Epithelial cell of proximal tubule (primary cell): ENCODE measurements at places on chromosomes 12 and 14.

DNA sequence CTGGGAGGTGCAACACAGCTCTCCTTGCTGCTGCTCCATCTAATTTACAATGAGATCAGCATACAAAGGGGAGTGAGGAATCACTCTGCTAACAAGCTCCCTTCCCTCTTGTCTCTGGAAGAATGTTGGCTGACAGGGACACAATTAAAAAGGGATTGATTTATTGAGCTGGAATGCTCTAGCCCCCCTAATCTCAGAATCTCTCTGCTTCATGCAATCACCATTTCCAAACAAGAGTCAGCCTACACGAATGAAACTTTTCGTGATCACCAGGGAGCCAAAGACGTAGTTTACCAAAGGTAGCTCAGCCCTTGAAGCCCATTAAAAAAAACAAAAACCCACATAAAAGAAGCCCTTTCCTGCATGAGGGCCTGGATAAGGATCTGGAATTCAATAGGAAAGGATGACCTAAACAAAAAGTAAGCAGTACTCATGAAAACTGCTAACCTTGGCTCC, 223.8 kb downstream of the C12orf75 start:
- DNase-seq, result no peak

DNA sequence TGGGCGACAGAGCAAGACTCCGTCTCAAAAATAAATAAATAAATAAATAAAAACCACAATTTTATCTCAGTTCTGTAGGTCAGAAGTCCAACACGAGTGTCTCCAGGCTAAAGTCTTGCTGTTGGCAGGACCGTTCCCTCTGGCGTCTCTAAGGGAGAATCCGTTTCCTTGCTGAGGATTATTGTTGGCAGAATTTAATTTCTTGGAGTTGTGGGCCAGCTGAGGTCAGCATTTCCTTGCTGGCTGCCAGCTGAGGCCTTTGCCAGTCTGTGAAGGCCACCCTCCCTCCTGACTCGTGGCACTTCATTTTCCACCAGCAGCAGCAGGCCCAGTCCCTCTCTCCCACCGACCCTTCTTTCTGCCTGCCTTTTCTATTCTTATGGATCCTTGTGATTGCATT, 17.2 kb downstream of the PSMC1 start:
- DNase-seq, result no peak

- DNase-seq, result no peak
Observed at GRCh38 chr12:102478405-102479098, 1.8 kb downstream of the IGF1 start.

DNA sequence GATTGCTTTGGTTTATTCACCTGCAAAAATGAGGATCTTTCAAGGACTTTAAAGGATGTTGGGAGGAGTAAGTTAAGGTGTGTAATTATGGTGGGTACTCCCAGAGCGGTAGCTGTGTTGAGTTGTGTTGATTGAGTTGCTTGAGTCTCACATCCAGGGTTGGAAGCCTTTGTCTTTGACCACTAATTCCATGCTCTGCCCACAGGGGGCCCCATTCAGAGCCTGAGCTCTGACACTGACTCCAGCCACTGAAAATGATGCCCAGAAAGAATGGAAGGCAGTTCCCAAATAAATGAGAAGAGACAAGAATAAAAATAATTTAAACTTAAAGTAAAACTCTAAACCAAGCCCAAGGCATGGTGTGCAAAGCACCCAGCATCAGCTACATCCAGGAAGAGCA, 237.4 kb upstream of the PWP1 start:
- no peak for DNase-seq

DNA sequence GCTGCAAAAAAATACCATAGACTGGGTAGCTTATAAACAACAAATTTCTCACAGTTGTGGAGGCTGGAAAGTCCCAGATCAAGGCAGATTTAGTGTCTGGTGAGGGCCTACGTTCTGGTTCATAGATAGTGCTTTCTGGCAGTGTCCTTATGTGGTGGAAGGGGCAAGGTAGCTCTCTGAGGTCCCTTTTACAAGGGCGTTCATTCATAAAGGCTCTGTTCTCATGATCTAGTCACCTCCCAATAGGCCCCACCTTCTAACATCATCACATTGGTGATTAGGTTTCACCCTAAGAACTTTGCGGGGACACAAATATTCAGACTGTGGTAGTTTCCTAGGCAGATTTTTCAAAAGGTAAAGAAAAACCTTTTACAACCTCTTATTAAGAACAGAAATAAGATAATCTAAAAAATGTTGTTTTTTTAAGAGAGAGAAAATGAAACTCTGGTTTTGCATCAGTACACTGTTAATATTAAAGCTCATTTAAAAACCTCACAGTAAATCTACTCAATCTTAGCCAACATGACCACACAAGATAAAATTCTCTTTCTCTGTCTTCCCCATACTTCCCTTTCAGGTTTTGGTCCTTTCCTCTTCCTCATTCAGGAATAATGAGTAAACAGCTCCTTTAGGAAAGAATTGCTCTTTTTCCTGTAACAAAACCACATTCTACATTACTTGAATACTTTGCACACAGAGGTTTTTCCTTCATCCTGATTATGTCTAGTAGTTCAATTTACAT, 117.5 kb downstream of the UNC79 start:
- peak; percentile 56 for DNase-seq

- DNase-seq, result peak; percentile 32
Observed at GRCh38 chr12:95336387-95337067, 118.9 kb downstream of the VEZT start.

DNA sequence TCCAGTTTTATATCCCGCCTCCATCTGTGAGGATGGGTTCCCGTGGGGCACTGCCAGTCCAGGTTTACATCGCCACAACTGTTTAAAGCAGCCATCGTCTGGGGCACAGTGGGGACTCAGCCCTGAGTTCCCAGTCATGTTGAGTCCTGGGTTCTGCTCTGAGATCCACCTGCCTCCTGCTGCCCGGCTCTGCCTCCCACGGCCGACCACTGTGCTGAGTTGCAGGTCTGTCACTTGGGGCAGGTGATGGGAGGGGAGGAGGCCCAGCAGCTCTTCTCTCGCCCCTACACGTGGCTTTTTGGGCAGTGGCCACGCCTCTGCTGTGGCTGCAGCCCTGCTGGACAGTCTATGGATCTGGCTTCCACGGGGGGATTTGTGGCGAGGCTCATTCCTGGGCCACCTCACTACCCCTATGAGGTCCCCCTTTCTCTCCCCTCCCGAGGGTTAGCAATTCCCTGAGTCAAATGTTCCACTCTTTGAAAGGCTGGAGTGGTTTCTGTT, 143.0 kb downstream of the ADGRD1 start:
- no peak for DNase-seq

GRCh38 chr12:44626883-44627282, 249.2 kb downstream of the NELL2 start:
- no peak for DNase-seq

DNA sequence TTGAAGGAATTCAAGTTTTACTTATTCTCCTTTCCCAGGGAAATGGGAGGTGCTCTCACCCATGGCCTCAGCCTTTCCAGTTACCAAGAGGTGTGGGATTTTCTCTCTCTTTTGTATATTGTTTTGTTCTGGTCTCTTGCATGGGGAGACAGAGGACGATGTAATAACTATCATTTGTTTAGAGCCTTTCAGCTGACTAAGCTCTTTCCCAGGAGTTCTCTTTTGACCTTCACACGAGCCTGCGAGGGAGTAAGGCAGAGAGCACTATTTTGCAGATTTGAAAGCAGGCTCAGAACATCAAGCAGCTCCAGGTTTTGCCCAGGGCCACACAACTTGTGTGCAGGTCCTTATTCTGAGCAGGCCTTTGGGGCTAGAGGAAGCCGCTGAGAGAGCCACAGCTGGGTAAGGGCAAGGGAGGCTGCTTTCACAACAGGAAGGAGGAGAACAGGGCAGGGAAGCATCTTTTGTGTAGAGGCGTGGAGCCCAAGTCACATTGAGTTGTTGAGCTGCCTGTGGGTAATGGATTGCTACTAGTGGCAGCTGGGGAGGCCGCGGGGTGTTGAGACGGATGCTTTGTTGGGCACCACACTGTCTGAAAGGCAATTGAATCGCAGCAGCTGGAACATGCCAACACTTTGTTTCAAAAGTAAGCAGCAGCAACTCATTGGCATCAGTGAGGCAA, 116.2 kb downstream of the PRMT8 start:
- DNase-seq, result no peak

DNA sequence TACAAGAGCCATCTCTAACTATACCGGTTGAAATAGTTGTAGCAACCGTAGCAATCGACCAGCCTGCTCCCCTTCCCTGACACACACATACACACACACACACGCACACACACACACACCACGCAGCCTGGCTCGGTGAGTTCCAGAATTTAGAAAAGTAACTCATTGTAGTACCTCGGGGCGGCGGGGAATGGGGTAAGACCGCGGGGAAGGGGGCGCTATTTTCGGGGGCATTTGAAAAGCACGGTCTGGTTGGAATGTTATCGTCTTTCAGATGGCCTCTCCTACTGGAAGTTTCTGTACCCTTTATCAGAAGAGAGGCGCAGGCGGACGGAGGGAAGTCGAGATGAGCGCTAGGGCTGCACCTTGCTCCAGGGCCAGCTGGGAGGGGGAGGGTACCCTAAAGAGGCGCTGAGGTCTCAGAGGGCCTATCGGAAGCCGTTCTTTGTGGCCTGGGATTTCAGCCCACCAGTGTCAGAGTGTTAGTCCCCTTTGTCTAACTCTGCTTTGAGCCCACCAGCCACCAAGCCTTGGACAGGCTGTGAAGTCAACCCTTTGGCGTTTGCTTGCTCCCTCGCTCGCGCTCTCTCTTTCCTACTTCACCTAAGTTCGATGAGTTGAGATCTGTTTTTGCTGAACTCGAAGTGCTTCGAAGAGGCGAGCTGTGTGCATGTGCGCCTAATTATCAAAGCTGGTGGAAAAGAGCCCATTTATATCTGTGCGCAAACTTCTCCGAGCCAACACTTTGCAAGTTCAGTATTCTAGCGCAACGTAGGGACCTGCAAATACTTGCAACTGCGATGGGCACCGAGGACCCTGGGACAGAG, 837 bp downstream of the COL2A1 start:
- DNase-seq, result no peak

- DNase-seq, result no peak
Observed at GRCh38 chr14:37369425-37369824, 171.7 kb downstream of the MIPOL1 start.

DNA sequence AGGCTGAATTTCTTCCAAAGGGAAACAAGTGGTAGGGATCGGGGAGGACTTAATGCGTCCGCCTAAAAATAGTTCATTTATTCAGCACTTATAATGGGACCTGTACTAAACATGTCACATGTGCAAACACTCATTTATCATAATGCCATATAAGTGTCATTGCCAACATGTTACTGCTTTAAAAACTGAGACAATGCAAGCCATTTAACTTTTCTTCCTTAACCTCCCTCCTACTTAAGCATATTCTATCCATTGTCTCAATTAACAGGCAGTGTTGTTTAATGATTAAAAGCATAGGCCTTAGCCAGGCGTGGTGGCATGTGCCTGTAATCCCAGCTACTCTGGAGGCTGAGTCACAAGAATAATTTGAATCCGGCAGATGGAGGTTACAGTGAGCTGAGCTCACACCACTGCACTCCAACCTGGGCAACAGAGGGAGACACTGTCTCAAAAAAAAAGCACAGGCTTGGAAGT, 13.5 kb upstream of the SCFD1 start:
- peak; percentile 78 for DNase-seq

DNA sequence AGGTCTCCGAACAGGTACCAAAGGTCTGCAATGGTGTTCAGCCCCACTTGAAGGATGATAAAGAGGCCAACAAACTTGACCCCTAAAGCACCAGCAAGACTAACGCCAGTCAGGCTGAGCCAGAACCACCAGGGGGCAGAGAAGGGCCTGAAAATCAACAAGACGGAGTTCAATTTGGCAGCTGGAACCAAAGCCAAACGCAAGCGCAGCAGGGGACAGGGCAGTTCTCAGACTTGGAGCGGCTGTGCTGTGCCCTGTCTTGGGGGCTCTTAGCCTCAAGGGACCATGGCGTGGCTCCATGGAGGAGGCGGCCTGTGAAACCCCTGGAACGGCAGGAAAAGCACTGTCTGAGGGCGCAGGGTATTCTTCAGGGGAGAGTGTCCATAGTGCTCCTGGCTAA, 19.6 kb downstream of the POMT2 start:
- no peak for DNase-seq

GRCh38 chr14:75907756-75908359, 73.9 kb downstream of the TGFB3 start:
- DNase-seq, result no peak

DNA sequence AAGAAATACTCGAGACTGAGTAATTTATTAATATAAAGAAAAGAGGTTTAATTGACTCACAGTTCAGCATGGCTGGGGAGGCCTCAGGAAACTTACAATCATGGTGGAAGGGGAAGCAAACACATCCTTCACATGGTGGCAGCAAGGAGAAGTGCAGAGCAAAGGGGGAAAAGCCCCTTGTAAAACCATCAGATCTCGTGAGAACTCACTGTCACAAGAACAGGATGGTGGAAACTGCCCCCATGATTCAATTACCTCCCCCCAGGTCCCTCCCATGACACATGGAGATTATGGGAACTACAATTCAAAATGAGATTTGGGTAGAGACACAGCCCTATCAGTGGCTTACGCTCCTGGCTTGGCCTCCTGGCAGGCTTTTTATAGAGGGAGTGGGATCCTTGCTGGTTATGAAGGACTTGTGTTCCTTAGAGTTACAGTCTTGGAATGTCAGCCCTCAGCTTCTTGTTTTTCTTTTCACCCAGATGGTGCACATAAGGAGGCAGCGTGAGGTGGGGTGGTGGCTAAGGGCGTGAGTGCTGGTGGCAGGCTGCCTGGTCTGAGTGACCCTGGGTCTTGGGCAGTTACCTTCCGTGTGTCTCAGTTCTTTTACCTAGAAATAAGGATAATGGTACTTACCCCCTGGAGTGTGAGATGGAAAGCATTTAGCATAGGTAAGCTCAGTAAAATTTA, 25.7 kb downstream of the TRAF3 start:
- DNase-seq, result no peak

DNA sequence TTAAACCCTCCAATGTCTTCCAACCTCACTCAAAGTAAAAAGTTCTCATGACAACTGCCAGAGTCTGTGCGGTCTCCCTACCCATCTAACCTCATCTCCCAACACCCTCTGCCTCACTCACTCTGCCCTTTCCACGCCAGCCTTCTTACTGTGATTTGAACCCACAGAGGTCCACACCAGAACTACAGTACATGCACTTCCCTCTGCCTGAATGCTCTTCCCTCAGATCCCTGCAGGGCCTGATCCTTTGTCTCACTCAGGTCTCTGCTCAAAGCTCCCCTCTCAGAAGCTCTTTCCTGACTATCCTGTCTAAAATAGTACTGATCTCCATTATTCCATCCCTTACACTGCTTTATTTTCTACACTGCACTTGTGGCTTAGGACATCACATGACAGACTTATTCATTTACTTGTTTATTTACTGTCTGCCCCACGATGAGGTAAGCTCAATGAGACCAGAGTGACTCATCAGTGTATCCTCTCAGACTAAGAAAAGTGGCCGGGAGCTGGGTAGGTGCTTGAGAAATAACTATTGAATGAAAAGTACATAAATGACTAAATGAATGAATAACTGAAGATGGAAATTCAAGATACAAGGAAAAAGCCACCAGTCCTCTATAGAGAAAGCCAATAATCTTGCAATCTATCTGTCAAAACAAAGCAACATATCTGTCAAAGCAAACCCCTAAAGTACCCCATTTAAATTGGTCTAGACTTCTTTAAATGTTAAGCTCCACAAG, 17.1 kb downstream of the POMT2 start:
- DNase-seq, result peak; percentile 94
